G401 (cell line): ENCODE measurements at places on chromosomes 6 and 20.

DNA sequence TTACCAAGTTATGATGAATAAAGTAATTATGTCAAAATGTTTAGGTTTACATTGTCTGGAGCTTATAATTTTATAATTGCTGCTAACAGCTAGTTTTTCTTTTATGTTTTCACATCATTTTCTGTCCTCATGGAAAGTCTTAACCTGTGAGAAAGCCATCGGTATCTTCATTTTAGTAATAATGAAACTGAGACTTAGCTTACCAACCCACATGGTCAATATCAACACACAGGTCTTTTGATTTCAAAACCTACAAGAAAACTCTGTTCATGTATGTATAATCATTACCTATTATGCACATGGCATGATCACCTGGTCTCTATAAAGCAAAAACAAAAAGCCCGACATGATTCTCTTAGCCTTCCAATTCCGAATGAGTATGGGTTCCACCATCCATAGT is 61.9 kb downstream of the KCNQ5 start:
- no peak for DNase-seq

- DNase-seq: no peak
Measured at GRCh38 chr6:129181001-129181400, 298.1 kb downstream of the LAMA2 start.

DNA sequence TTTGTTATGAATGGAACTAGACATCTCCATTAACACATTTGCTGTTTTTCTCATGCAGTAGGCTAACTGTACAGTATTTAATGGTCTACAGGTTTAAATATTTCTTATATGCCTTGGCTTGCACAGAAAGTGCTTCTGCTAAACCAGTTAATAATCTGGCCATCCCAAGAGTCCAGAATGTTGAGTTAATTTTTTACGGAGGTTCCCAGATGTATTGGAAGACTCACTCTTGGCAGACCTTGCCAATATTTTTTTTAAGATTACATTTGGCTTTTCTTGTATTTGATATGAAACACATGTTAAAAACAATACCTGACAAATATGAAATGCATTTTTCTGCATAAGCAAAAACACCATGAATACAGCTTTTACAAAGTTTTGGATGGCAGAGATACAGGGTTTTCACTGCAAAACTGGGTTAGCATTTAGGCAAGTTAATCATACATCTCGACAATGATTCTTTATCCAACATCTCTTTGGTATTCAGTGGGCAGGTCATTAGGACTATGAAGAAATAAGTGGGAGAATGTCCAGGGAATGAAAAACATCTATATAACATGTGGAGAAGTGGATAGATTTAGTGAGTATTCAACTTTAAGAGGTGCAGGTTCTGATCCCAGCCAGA is 94.0 kb downstream of the SGK1 start:
- no peak for DNase-seq

DNA sequence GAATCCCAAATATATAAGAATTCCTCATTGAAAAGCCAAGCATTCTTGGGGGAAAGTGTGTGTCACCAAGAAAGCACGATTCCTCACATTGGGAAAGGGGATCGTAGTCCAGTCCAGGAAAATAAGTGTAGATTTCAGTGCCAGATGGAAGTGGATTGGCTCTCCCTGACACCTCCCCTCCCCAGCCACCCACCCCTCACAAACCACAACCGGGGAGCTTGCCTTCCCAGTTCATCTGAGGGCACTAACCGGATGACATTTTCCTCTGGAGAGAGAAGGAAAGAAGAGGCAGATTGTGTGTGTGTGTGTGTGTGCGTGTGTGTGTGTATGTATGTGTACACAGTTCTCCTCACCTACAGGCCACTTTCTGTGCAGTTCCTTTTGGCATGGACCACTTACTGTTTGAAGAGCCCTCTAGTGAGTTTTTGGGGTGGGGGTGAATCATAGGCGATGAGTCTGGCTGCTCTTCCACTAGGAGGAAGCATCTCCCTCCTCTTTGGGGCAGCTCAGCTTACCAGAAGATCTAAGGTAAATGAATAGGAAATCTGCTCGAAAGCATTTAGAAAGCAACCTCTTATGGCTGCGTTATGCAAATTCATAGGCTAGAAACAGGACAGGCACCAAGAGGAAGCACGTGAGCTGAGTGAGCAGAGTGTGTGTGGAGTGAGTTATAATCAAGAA is 20.8 kb downstream of the DAAM2 start:
- no peak for DNase-seq

DNA sequence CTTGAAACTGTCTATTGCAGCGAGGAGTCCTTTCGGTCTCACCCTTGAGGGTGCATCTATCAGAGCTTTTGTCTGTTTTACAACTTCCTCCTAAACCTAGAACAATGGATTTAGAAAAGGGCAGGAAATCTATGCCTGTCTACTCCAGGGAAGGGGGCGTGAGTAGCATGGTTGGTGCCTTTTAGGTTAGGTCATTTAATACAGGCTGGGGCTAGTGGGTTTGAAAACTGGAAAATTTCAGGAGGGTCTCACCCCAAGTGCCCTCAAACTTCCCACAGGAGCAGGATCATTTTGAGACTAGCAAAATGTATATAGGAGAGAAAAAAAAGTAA is 33.5 kb upstream of the BMP6 start:
- DNase-seq: no peak

DNA sequence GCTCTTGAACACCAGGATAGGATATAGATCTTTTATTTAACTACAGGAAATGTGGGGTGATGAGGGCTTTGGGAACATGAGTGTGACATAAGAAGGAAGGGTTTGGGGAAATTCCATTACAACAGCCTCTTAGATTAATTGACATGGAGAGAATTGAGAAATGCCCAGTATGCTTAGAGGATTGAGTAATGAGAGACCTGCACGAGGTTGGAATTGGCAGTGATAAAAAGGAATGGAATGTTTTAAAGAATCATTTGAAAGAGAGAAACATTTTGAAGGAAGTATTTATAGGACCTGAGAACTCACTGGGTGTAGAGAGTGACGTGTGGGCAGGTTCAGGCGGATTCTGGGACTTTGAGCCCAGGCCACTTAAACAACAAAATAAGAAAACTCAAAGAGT is 227.0 kb downstream of the BMP2 start:
- DNase-seq: no peak

DNA sequence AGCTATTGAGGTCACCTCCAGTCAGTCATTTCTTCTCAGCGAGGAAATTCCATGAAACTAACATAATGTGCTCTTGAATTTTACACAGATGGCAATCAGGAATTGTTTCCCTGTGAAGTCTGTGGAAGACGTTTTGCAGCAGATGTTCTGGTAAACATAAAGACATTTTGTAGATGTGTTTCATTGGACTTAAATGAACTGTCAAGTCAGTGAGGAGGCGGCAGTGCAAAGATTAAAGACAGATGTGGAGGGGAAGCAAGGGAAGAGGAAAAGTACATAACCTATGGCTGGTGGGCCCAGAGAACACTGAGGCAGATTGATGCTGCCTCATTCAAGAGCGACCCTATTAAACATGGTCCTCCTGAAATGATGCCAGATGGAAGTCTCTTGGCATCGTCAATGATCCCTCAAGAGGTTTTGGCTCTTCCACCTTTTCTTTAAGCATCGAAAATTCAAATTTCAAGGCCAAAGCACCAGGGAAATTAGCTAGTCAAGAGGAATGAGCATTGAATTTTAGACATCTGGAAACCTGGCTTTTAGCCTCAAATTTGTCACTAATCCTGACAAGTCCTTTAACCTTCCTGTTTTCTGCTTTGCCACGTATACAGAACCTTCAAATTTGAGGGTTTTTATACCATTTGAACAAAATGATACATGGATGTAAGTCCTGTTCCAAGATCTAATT is 20.1 kb downstream of the ZC2HC1B start:
- DNase-seq: no peak

DNA sequence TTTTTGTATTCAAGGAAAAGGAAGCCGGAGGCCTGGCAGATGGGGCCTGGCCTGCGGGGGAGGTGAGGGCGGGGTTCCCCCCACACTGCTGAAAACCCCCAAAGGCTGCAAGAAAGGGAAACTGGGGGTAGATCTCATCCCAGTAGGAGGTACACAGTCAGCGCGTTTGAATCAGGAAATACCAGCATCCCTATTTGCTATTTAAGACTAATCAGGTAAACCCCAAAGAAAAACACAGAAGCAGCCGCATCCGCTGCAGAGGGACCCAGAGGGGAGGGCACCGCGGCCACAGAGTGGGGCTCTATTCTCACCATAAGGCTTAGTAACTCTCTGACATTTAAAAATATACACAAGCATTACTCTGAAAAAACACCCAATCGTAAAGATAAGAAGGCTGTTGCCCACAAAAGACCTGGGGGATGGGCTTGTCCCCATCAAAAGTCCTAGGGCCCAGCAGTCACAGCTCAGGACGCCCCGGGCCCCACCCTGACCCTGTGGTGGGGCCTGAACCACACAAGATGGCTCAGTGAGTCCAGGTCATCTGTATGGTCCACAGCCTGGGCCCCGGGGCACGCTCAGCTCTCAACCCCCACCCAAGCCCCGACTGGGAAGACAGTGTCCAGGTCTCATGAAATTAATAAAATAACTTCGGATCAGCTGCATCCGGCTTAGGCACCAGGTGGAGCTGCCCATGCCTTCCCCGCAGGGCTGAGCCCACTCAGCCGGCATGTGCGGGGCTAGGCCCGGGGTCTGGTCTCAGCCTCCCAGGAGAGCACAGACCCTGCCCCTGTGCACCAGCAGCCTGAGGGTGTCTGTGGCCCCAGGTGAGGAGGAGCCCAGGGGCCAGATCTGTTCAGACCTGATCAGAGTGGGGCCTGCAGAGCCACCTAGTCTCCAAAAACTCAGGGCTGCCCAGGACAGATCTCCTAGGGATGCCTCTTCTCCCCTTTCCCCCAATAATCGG is 31.0 kb downstream of the KCNQ2 start:
- no peak for DNase-seq

- DNase-seq: no peak
Measured at GRCh38 chr6:16494793-16495192, 256.4 kb downstream of the GMPR start.

DNA sequence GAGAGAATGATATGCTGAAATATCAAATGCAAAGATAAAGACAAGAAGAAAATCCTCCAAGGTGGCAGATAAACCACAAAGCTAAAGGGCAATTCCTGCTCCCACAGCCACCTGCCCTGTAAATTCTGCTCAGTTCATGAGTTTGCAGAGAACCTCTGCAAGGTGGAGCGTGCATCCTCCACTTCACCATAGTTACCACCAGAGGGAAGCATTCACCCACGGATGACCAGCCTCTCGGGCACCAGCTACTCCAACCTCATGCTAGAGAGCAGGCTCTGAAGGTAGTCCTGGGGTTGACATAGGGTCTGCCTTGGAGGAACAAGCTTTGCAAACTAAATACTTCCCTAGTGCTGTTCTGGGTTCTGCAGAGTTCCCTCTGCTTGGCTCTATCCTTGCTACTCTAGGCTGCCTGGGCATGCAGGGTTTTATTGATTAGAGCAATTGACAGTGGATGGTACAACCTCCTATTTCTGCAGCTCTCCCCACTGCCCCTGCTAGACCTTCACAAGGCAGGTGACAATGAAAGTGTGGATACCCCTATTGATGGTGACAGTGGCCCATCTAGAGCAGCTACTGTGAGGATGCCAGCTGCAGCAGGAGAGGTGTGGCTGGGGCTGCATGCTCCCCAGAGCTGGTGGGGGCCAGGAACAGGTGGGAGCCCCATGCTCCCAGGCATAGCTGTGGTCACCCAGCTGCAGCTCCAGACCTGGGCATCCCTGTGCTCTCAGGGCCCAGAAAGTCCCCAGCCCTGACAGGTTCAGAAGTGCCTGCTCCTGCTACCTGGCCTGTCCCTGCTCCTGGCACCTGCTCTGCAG is 51.1 kb downstream of the GGTLC1 start:
- DNase-seq: peak; percentile 77

DNA sequence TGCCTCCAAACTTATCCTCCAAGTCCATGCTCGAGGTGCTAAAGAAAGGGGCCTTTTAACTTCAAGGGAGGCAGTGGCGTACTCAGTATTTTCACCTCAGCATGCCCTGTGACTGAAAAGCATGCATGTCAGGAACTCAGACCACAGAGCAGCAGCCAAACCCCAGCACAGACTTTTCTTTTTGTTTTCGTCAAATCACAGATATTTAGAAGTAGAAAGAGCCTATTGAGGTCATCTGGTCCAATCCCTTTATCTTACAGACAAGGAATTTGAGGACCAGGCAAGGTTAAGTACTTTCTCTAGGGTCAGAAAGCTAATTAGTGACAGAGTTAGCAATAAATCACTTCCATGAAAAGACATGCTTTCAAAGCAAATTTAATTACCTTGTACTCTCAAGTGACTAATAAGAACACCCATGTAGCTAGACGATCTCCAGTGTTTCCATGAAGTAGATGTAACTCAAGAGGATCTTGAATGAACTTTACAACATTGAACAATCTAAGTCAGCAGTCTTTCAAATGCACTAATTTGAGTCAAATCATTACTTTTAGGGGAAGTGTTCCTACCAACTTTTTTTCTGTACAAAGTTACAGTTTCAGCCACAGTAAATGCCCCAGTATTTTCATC is 35.9 kb downstream of the MOXD1 start:
- DNase-seq: no peak

DNA sequence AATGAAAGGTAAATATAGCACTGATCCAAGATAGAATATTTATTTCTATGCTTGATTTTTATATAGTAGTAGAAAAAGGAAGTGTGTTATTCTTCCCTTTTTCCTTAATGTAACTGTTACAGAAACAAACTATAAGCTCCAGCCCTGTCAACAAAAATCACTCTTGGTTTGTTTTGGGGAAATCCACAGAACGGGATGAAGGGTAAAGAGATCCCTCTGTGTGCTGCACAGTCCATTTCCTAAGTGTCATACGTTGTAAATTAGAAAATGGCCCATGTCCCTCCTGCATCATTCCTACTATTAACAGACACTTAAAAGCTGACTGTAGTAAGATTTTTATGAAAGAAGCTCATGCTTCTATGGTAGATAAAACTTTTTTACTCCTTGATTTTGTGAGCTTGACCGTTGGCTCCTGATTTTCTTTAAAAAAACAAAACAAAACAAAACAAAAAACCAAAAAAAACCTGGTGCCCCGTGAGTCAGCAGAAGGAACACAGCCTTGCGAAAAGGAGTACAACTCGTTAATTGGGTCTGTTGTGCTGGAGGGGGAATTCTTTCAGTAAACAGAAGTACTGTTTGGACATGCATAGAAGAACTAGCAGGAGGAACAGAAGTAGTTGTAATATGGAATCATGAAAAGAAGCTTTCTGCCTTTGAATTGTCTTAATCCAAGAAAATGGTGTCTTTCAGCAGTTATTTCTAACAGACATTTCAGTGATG is 67.5 kb downstream of the RTN4IP1 start:
- no peak for DNase-seq

- DNase-seq: no peak
Measured at GRCh38 chr6:20955131-20955530, 420.9 kb downstream of the CDKAL1 start.

DNA sequence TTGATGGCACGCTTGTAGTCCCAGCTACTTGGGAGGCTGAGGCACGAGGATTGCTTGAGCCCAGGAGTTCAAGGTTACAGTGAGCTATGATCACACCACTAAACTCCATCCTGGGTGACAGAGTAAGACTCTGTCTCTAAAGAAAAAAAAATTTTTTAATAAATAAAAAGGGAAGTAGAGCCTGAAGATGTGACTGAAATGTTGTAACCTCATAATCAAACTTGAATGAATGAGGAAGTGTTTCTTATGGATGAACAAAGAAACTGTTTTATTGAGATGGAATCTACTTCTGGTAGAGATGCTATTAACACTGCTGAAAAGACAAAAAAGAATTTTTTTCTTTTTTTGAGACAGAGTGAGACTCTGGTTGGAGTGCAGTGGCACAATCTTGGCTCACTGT is 6.7 kb downstream of the MAK start:
- no peak for DNase-seq

GRCh38 chr6:56445818-56446217 is 196.9 kb downstream of the DST start:
- no peak for DNase-seq

GRCh38 chr6:106895703-106896040 is 78.9 kb downstream of the CD24 start:
- no peak for DNase-seq
